ENCODE measurements at places on chromosomes 7 and 10.

GRCh38 chr7:98282703-98283102 lies 1.2 kb downstream of the BRI3 start:
- DNase-seq, result no peak

DNA sequence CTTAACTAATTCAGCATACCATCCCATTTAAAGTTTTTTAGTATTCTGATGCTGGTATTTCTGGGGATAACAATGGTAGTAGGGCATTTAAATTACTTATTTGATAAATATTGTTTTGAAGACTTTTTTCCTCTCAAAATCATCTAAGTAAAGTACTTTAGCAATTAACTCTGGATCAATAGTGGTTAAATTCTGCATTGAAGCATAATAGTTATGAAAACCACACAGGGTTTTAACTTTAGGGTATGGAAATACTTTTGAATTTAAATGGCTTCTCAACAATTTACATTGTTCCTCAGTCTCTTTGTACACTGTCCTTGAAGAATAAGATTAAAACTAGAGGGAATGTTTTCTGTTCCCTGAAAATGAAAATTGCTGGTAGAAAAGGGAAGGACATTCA lies 202.6 kb upstream of the STEAP4 start:
- no peak for DNase-seq

GRCh38 chr7:22216309-22216708 lies 140.6 kb downstream of the RAPGEF5 start:
- no peak for DNase-seq

GRCh38 chr7:135177028-135177696 lies 6.7 kb upstream of the CYREN start:
- no peak for DNase-seq

Measured in vagina (tissue), 2 donors.